ENCODE measurements at places on chromosomes 3 and 15.

- no peak for DNase-seq
Observed at GRCh38 chr15:71252740-71253047, 137.4 kb downstream of the THSD4 start.

- DNase-seq: no peak
Observed at GRCh38 chr3:51390246-51391074, 625 bp upstream of the RBM15B start.

DNA sequence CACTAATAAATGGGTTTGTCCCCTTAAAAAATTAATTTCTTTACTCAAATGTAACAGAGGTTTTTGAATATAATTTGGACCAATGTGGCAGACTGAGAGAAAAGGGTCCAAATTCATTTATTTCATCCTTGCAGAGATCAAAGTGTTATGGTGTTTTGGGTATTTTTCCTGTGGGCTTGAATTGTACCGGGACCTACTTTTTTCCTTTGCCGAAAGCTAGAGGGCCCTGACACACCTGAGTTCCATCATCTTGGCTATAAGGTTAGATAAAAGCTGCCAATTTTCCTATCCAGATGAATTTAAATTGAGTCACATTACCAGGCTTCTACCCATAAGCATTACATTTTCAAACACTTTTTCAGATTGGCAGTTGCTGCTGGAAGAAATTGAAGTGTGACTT lies 908 bp downstream of the CCNB2 start:
- DNase-seq: no peak

- DNase-seq: no peak
Observed at GRCh38 chr15:77276096-77276495, 143.8 kb downstream of the PEAK1 start.

DNA sequence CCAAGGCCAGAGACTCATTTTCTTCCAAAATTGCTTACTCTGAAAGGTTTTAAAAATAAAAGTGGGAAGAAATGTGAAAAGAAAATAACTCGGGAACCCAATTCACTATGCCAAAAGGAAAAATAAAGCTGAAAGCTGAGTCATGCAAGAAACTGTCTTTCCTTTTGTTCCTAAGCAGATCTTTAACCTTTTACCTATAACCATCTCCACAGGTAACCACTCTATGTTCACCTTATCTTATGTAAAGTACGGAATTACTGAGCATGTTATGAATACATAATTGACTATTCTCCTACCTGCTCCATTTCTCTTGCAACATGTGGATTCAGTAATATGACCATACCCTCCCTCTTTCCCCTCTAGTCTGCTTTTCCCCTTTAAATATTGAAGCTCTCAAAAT lies 62.0 kb downstream of the MINDY4B start:
- no peak for DNase-seq

DNA sequence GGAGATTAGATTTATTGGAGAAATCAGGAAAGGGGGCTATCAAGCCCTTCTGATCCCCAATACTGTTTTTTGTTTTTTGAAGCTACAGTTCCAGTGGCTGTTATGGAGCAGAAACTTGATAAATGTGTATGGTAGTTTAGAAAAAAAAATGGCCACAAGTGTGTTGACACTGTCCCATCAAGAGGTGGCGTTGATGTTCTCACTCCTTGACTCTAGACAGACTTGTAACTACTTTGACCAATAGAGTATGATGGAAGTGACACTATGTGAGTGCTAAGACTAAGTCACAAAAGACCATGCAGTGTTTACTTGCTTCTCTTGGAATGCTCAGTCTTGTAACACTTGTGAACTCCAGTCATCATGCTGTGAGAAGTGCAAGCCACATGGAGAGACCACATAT lies 356.7 kb downstream of the PDCD6IP start:
- no peak for DNase-seq

DNA sequence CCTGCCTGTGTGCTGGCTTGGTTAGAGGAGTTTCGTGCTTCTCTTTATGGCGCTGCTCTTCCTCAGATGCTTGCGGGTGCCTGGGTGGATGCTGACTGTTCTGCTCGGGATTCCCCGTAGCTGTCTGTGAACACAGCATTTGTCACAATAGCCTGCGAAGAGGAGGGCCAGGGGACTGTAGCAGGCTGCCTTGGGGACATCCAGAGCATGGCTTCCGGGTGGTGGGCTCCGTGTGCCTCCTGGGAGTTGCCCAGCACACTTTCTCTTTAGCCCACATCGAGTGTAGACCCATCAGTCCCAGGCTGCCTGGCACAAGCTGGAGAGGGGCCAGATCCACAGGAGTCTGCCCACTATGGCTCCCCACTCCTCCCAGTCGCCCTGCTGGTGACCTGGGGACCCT lies 22.4 kb downstream of the LRRK1 start:
- no peak for DNase-seq

DNA sequence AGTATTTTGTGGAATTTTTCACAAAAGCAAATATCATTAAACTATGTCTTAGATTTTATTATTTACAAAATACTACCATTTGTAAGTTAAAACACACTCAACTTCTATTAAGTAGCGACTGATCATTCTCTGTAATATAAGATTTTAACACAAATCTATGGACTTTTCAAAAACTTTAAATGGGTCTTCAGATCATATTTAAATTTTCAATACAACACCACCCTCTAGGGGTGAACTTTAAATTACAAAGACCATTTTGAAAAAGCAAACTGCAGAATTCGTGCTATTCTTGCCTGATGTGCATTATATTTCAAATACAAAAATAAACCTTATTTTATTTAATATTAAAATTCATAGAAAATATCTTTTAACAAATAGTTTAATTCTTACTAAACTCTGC lies 8.2 kb upstream of the VGLL4 start:
- no peak for DNase-seq

DNA sequence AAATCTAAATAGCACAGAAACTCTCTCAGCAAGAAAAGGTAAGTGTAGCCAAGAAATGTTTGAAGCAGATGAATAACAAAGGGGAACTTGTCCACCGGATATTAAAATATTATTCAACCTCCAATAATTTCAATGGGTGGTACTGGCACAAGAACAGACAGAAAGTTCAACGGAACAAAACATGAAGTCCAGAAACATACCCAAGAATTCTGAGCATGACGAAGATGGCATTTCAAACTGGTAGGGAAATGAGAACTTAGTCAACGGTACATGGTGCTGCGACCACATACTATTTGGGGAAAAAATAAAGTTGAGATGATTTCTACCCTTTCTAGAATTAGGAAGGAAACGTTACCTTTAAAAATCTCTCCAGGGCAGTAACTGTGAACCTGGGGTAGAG lies 5.5 kb downstream of the CHSY1 start:
- DNase-seq: peak; percentile 37

All from stimulated activated naive B cell treated with anti-CD40 and anti-IgM and Interleukin-4, amounts not matched to agents 10 μg/mL and 1 μg/mL and 100 μg/mL, for 72 hours (primary cell).